Activated CD4-positive, alpha-beta T cell treated with anti-CD3 and anti-CD28 coated beads for 4 hours (primary cell): ENCODE measurements at places on chromosomes 12 and 14.

GRCh38 chr12:120363274-120363855 is 5.6 kb downstream of the MSI1 start:
- no peak for DNase-seq

GRCh38 chr14:91277546-91278382 is 33.3 kb upstream of the GPR68 start:
- DNase-seq, result no peak

DNA sequence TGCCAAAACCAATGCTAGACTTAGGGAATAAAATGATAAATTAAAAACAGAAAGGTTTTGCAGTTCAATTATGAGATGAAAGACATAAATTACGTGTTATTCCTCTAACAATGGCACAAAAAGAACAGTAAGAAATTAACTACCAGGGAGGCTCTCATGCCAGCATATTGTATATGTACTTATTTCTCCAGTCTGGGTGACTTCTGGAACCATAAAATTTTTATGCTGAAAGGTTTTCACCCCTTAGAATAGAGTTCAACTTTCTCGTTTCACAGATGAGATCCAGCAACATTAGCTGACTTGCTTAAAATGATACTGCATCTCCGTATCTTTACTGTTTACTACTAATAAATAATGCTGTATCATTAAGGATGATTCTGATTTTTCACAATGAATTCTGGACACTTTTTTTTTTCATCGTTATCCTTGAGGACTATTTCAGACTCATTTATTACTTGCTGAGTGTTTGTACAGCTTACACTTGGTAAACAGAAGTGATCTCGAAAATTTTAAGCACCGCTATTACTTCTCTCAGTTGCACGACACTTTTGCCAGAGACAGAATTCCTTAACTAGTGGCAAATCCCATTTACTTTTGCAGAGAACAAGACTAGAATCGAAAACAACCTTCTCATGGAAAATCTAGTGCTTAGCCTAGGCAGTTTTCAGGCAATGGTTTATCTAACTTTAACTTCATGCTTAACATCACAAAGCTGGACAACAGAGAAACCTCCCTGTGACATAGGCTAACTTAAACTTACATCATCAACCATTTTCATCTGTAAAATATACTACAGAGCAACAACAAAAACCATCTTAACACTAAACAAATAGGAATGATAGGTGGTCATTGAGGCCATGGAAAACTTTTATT is 2.7 kb downstream of the RSRC2 start:
- no peak for DNase-seq

GRCh38 chr12:94898388-94898787 is 105.1 kb downstream of the NDUFA12 start:
- DNase-seq, result no peak

- no peak for DNase-seq
Observed at GRCh38 chr14:69868363-69868963, 10.8 kb upstream of the SMOC1 start.

- DNase-seq, result no peak
Observed at GRCh38 chr12:128276471-128276870, 9.5 kb downstream of the TMEM132C start.

GRCh38 chr14:32602699-32603098 is 273.6 kb downstream of the AKAP6 start:
- no peak for DNase-seq
